ENCODE measurements at places on chromosomes 6 and 20.

DNA sequence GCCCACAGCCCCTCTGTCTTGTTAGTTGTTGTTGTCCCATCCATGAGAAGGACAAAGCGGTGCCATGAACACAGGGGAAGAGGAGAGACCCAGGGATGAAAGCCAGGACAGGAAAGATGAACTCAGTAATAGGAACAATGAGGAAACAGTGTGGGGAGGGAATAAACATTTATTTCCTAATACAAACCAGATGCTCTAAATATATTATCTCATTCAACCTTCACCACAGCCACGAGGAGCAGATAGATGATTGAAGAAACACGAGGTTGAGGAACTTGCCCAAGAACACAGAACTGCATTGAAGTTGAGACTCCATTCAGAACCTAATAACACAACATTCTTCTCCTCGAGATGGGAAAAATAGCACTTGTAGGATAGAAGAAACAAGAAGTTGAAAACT, 53.0 kb upstream of the AIG1 start:
- no peak for DNase-seq

DNA sequence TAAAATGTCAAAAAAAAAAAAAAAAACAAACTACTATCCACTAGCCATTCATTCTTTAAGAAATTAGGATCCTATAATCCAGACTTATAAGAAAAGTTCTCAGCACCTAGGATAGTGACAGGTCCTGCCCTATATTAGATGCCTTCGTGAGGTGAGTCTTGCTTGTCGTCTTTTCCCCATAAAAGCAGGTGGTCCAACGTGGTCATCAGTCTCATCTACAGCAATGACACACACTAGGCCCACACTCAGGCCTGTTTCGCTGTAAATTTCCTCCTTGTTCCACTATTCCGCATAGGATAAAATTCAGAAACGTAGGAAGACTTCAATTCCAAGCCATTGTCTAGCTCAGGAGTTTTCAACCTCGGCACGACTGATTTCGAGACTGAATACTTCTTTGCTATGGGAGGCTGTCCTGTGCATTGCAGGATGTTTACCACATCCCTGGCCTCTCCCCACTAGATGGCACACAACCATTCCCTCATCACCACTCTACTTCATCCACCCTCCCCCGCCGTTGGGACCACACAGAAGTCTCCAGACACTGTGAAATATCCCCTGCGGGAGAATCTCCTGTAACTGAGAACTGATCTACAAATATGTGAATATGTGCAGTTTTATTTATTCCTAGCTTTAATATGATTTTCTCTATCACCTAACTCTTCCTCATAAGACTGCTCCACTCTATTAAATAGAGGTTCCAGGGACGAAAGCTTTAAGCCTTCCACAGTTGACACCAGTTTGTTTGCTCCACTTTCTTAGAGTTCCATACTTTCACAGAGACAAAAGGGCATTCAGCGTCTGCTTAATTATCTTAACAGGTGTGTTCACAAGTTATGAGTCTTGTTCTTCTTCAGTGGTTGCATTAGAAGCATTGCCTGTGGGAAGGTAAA, 346.3 kb downstream of the BMP2 start:
- peak; percentile 12 for DNase-seq

DNA sequence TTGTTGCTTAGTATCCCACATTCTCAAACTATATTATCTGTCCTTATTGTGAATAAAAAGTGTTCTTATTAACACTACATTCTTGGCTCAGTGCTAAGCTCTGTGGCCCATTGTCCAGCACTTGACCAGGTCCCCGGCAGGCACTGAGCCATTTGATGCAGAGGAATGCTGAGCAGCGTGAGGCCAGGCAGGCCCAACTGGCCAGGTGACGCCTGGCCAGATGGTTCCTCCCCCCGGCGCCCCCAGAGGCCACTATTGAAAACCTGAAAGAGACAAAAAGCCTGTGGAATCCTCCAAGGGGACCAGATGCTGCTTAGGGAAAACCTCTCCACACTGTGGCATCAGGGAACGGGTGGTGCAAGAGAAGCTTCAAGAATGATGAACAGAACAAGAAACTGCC, 597.5 kb upstream of the JAG1 start:
- no peak for DNase-seq

- no peak for DNase-seq
Measured at GRCh38 chr6:11812439-11812838, 33.8 kb upstream of the ADTRP start.

DNA sequence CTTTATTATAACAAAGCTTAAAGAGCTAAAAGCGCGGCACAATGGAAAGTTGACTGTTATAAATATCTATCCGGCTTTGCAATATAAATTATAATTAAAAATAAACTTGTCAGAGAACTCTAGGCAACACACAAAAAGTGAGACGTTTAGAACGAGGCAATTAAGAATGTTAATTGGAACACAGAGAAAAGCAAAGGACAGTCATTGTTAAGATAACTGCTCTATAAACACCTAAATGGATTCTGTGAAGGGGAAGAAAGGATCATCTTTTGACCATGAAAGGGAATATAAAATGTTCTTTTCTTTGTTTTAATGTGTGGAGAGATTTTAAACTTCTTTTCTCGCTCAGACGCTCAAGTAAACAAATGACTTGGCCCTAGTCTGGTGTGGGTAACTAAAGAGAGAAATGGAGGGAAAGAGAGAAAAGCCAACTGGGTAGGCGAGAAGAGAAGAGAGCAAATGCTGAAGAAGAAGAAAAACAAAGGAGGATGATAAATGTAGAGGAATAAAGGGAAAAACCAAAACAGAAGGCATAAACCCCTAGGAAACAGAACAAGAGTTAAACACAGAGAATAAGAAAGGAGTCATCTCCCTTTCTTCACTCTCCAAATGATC, 9.3 kb upstream of the SALL4 start:
- DNase-seq = no peak

DNA sequence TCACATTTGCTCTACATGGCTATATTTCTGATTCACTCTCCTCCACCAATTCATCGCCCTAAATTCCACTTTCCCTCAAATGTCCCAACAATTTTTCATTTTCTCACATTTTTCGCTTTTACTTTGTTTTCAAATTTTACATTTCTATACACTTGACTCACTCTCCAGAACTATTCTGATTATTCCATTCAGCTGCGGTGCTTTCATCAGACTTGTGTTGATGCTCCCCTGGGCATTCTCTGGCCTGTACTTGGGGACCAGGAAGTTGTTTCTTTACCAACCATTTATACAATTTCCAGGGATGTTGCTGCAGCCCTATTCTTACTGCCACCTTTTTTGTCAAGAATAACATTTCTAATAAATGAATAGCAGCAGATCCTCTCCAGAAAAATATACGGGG, 444.8 kb downstream of the MAFB start:
- DNase-seq = no peak

GRCh38 chr6:101700655-101701054, 307.1 kb downstream of the GRIK2 start:
- no peak for DNase-seq

DNA sequence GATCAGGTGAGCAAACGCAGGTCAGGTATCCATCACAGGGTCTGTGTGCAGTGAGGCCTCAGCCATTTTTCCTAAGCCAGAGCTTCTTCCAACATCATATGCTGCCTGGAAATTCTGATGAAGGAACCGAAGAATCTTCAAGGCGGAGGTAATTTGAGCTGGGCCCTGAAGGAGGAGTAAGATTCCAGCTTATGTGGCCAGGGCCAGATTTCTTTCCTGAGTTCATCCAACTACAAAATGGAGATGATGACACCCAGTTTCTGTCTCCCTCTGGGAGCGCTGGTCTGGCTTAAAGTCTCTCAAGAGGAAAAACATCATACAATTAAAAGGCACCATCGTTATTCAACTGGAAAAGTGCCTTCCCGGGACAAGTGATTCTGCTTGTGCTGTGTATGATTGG, 6.9 kb upstream of the MANBAL start:
- DNase-seq = no peak

DNA sequence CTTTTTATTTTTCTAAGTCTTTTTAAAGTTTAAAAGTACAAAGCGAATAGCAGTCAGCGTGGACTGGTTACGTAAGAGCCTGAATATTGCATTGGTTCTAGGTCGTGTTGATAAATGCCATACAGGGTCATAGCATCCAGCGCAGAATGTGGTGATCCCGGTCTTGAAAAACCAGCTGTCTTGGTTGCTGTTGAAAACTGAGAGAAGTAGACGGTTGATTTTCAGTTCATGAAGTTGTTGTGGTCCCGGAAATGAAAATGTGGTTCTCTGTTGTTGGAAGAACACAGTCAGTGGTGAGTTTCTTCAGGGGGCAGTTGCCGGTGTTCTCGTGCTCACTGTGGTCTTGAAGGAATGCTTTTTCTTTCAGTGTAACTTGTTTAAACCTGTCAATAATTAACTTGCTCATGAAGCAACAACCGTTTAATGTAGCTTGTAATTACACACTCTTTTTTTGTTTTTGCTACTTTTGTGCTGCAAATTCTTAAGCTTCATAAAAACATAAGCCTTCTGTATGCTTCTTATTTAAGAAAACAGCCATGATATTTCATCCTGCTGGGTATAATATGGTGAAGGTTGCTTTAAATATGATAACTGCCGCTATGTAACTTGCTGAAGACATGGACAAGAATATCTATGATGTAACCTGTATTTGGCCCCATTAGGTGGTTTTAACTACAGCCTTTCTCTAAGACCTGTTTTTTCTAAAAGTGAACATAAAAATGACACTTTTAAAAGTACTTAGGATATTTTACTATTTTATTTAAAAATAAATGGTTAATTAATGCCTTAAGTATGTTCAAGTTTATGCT, 64.8 kb upstream of the KIF25 start:
- no peak for DNase-seq

GRCh38 chr6:165630544-165630953, 32.5 kb downstream of the PDE10A start:
- DNase-seq = no peak

DNA sequence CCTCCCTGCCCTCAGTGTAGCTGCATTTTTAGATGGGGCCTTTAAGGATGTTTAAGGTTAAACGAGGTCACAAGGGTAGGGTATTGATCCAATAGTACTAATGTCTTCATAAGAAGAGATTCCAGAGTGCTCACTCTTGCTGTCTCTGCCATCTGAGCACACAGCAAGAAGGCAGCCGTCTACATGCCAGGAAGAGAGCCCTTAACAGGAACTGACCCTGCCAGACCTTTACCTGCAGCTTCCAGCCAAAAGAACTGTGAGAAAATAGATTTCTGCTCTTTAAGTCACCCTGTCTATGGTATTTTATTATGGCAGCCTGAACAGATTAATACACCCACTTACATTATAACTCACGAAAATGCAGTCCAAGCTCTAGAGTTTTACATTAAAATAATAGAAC, 685.3 kb upstream of the MARCKS start:
- no peak for DNase-seq

- no peak for DNase-seq
Measured at GRCh38 chr6:474453-475185, 83.1 kb downstream of the IRF4 start.

GRCh38 chr6:39496456-39496855, 174.0 kb upstream of the KCNK16 start:
- DNase-seq = no peak

GRCh38 chr6:41342241-41342640, 6.8 kb downstream of the NCR2 start:
- no peak for DNase-seq

All from retinal pigment epithelial cell (primary cell).